T-helper 2 cell treated with Interferon-gamma antibody and Interleukin-4, amounts not matched to agents 100 ng/mL and 5 ng/mL, for 36 hours (primary cell): ENCODE measurements at places on chromosomes 2 and 18. TPM values are rescaled to one million over a fixed set of nuclear protein-coding genes. Genes with fewer than 3 reads are reported as not detected.

Gene TPO
- 1.2 and 1.8 TPM in 2 replicates for total RNA-seq

Gene AMER3
- not detected in 2 replicates for total RNA-seq

Gene TTN
- 12.4 and 13.9 TPM in 2 replicates for total RNA-seq

Gene SERPINB3
- not detected in 2 replicates for total RNA-seq

Gene PIGN
- 27.3 and 27.6 TPM in 2 replicates for total RNA-seq

Gene SERPINB4
- total RNA-seq, result not detected in 2 replicates

Gene TXNDC2
- not detected in 2 replicates for total RNA-seq

Gene LHCGR
- total RNA-seq, result not detected in 2 replicates

Gene GPR155
- total RNA-seq, result 9.9 and 11.6 TPM in 2 replicates

Gene RGPD4
- total RNA-seq, result not detected in 2 replicates

Gene GRHL1
- 0.75 and 1.0 TPM in 2 replicates for total RNA-seq

Gene SRD5A2
- total RNA-seq, result 0.05 TPM in 2 replicates

Gene NPAS2
- 4.8 and 5.2 TPM in 2 replicates for total RNA-seq

Gene UGT1A7
- total RNA-seq, result not detected in 2 replicates

Gene VSNL1
- total RNA-seq, result not detected in 2 replicates

Gene CNDP1
- total RNA-seq, result 0.25 TPM in 1 of 2 replicates, not detected in the other

Gene PRKAG3
- not detected in 2 replicates for total RNA-seq

Gene ABI2
- 24.5 and 27.0 TPM in 2 replicates for total RNA-seq

Gene NEU4
- 0.27 and 0.64 TPM in 2 replicates for total RNA-seq

Gene LYPD6
- not detected in 2 replicates for total RNA-seq

Gene NT5DC4
- not detected in 2 replicates for total RNA-seq

Gene SFXN5
- total RNA-seq, result 13.5 and 13.7 TPM in 2 replicates

Gene LIMS3
- total RNA-seq, result 0.20 and 0.66 TPM in 2 replicates

Gene ERBB4
- total RNA-seq, result not detected in 2 replicates

Gene GNAL
- total RNA-seq, result 0.39 and 0.41 TPM in 2 replicates

Gene GALNT13
- 0.14 and 0.18 TPM in 2 replicates for total RNA-seq

Gene TBR1
- total RNA-seq, result 0.05 TPM in 2 replicates

Gene SLC11A1
- 0.16 and 0.27 TPM in 2 replicates for total RNA-seq

Gene SERPINE2
- 14.4 and 15.1 TPM in 2 replicates for total RNA-seq

Gene AOX1
- 0.20 TPM in 1 of 2 replicates, not detected in the other for total RNA-seq

Gene INPP5D
- 122 and 129 TPM in 2 replicates for total RNA-seq

Gene CDCA7
- 116 TPM in 2 replicates for total RNA-seq

Gene DAW1
- total RNA-seq, result not detected in 2 replicates

Gene CCDC68
- not detected in 2 replicates for total RNA-seq

Gene MYO5B
- total RNA-seq, result 0.02 TPM in 1 of 2 replicates, not detected in the other

Gene TMEM169
- total RNA-seq, result 2.3 and 2.7 TPM in 2 replicates

Gene SKA1
- 34.3 and 35.9 TPM in 2 replicates for total RNA-seq

Gene PPP1R1C
- 0.48 TPM in 1 of 2 replicates, not detected in the other for total RNA-seq

Gene CYP27A1
- 0.18 TPM in 1 of 2 replicates, not detected in the other for total RNA-seq

Gene PROKR1
- total RNA-seq, result not detected in 2 replicates

Gene ADAM23
- total RNA-seq, result 0.18 TPM in 2 replicates

Gene PSMA8
- total RNA-seq, result 1.6 and 1.7 TPM in 2 replicates

Gene INO80D
- total RNA-seq, result 29.1 and 29.5 TPM in 2 replicates

Gene CRYGC
- total RNA-seq, result not detected in 2 replicates

Gene GATA6
- total RNA-seq, result not detected in 2 replicates

Gene SLC16A14
- total RNA-seq, result 1.5 and 1.7 TPM in 2 replicates

Gene SLC4A5
- 0.86 and 3.1 TPM in 2 replicates for total RNA-seq

Gene SKOR2
- total RNA-seq, result not detected in 2 replicates

Gene FBXO48
- total RNA-seq, result 1.9 and 2.2 TPM in 2 replicates

Gene MPV17
- 75.7 and 80.0 TPM in 2 replicates for total RNA-seq

Gene PAX8
- total RNA-seq, result 0.32 and 0.45 TPM in 2 replicates

Gene MAPK4
- total RNA-seq, result not detected in 2 replicates

Gene LINC00305
- total RNA-seq, result not detected in 2 replicates

Gene DLGAP1
- not detected in 2 replicates for total RNA-seq

Gene ATP5MC3
- 255 TPM in 2 replicates for total RNA-seq

Gene CRACDL
- total RNA-seq, result 0.41 and 0.48 TPM in 2 replicates

Gene TYW5
- total RNA-seq, result 9.9 and 10.2 TPM in 2 replicates

Gene NRBP1
- total RNA-seq, result 81.4 and 87.3 TPM in 2 replicates
